ENCODE measurements at places on chromosomes 2 and 18.

DNA sequence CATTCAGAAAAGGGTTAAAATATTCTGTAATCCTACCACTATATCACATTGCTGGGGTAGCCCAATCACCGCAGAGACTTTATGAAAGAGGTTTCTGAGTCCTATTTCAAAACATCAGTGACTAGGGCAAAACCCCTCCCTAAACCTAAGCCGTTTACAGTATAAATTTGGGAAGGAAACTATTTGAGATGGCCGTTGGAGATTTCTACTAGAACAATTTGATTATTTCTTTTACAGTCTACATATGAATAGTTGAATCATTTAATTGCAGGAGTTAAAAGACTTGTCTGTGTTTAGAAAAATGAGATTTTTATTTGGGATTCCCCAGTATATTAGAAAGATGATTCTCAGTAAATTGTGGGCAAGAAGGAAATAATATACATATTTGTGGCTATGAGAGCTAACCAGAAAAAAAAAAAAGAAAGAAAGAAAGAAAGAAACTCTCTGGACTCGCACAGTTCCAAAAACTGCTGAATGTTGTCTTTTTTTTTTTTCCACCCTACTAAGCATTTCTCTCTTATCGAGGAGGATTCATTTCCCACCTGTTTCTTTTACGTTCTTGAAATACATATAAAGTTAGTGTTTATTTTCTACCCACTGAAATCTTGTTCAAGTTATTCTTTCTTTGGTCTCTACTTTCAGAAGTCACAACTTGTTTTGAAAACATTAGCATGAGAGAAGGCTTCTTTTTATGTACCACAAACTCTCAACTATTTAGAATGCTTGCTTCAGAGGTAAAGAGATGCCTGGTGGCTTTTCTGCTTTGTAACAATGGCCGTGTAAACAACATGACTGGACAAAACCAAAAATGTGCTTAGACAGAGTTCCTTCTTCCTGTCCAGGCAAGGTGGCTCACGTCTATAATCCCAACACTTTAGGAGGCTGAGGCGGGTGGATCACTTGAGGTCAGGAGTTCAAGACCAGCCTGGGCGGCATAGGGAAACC, 65.9 kb downstream of the BCL2 start:
- DNase-seq, result peak; percentile 80

DNA sequence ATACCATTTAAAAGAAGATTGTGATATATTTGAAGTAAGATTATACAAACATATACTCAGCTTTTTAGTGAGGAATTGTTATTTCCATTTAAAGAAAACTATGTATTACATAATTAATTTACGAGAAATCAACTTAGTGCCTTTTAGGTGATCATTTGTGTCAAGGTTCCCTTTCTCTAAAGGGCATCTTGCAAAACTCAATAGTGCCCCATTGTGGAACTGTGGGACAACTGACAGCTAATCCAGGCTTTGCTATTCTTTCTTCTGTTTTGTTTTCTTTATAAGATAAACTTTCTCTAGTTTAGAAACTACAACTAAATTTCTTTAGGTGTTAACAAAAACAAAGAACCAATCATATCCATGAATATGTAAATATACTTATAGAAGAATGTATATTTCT, 24.3 kb upstream of the VIT start:
- peak; percentile 41 for DNase-seq

- no peak for DNase-seq
These were observed 52.4 kb downstream of the TNS1 start for GRCh38 chr2:217950401-217950871.

GRCh38 chr2:107627164-107627563, 199.5 kb upstream of the RGPD4 start:
- no peak for DNase-seq

DNA sequence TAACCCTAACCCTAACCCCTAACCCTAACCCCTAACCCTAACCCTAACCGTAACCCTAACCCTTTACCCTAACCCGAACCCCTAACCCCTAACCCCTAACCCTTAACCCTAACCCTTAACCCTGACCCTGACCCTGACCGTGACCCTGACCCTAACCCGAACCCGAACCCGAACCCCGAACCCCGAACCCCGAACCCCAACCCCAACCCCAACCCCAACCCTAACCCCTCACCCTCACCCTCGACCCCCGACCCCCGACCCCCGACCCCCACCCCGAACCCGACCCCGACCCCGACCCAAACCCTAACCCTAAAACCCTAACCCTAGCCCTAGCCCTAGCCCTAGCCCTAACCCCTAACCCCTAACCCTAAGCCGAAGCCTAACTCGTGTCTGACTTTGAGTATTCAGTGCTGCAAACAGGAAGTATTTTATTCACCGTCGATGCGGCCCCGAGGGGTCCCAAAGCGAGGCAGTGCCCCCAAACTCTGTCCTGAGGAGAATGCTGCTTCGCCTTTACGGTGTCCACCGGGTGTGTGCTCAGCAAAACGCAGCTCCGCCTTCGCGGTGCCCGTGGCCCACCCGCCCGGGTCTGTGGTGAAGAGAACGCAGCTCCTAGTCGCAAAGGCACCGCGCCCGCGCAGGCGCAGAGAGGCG, 36.0 kb downstream of the FAM110C start:
- DNase-seq, result no peak

GRCh38 chr2:198371921-198372543, 567.6 kb downstream of the PLCL1 start:
- no peak for DNase-seq

- DNase-seq, result no peak
These were observed at the start of gene RNF152 for GRCh38 chr18:61892683-61893308. Gene RNF152, minus strand, starts transcription at chr18:61893007. Its CDS starts 76,544 bp downstream, at chr18:61816463.

DNA sequence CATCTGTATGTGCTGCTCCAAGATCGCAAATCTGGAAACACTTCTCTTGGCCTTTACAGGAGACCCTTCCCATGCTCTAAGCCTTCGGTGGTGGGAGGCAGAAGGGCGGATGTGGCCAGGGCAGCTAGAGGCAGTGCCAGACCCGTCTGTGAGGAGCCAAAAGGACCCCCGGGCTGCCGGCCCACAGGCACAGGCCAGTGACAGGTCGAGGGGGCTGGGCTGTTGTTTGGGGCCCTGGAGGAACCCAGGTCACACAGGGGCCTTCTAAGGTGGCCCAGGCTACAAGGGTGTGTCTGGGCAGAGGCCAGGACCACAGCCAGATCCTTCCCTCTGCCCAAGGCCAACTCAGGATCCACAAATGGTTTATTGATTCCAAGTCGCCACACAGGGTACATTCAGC, 49.4 kb downstream of the SLC66A2 start:
- DNase-seq, result no peak

GRCh38 chr2:226611196-226611943, 188.2 kb downstream of the IRS1 start:
- no peak for DNase-seq

DNA sequence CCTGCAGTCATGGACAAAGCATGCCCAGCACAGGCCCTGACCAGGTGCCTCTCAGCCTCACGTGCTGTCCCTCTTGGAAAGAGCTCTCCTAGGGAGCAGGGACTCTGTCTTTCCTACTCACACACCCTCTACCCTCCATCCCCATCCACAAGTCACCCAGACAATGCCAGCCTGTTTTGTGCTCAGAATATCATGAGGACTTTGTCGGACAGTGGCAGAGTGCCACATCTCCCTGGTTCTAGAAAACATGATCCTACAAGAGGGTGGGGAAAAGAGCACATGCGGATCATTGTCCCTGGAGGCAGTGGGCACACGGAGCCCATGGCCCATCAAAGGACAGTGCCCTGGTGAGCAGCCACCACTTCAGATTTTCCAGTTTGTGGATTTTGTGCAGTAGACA, 3.7 kb upstream of the MAL start:
- DNase-seq, result no peak

DNA sequence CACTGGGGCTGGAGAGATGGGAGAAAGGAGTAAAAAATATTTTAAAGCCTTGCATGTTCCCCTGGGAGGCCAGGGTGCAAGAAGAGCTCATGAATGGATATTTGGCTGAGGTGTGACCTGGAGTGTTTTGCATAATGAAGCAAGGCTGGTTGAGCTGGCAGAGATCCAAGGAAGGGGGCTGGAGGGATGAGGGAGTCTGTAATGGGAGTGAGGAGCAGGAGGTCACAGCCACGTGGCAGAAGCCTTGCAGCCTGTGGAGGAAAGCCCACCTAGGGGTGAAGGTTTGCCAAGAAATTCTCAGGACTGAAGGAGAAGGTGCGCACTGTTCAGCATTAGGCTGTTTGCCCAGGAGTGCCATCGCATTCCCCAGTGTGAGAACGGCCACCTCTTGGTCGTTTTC, 40.3 kb upstream of the ATP8B1 start:
- no peak for DNase-seq

GRCh38 chr2:195413944-195414343, 243.1 kb upstream of the SLC39A10 start:
- DNase-seq, result no peak

- no peak for DNase-seq
These were observed 91.3 kb downstream of the ASXL2 start for GRCh38 chr2:25787020-25787419.
